NCI-H1092 (cell line): ENCODE measurements at places on chromosomes 11 and 22.

- DNase-seq, result no peak
Measured at GRCh38 chr22:18056161-18056666, 21.6 kb upstream of the PEX26 start.

GRCh38 chr11:119093942-119094815 is 7.5 kb downstream of the DPAGT1 start:
- no peak for DNase-seq

DNA sequence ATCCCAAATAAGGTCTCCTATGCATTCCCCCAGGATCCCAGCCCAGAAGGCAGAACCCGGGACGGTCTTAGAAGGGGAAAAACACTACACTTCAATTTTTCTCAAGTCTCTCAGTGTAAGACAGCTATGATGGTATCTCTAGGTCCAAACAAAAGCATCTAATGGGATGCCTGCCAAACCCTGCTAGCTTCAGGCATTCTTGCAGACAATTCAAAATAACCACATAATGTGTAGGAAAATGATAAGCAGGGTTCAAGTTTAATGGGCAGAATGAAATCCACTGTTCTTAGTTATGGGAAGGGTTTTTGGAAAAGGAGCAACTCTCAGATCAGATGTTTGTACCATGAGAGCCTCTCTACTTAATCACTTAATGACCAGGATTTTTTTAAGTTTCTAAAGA is 119.8 kb upstream of the ANO1 start:
- no peak for DNase-seq

DNA sequence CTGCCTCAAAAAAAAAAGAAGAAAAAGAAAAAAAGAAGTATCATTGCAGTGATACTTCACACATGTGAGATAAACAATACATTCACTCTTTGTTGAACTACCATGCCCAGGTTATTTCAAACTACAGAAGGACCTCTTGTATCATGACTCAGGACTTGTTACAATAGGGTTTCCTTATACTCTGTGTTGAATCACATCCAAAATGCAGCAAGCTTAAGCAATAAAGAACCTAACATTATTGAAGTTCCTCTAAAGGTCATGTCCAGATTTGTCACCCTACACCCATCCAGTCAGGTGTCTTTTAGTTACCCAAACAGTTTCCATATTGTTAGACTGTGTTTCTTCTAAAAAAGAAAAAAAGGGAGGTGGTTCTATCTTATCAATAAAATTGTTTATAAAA is 26.9 kb upstream of the ALKBH3 start:
- DNase-seq, result no peak

- DNase-seq, result no peak
Measured at GRCh38 chr11:1404461-1405185, 14.9 kb downstream of the BRSK2 start.

- no peak for DNase-seq
Measured at GRCh38 chr22:17234144-17234623, 14.9 kb upstream of the ADA2 start.

GRCh38 chr11:131814108-131814507 is 443.7 kb downstream of the NTM start:
- no peak for DNase-seq

- DNase-seq, result no peak
Measured at GRCh38 chr11:15955595-15955994, 400.8 kb downstream of the SOX6 start.

DNA sequence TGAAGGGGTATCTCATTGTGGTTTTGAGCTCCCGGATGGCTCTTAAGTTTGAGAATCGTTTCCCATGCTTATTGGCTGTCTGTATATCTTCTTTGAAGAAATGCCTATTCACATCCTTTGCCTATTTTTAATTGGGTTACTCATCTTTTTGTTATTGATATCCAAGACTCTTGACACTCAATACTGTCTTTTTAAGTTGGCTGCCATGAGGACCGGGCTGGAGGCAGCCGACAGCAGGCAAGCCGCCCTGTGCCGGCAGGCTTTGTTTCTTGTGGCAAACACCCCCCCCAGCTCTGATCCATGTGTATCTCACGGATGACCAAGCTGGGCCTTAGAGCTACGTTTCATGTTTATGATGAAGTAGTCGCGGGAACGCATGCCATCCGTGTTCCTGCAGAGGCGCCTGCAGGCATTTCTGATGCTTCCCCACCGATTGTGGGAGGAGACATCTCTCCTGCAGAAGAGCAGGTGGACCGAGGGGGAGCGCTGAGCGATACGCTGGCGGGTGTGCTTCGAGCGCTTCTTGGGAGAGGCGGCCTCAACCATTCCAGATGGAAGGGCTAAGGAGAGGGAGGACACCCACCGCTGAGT is 95.8 kb downstream of the TBC1D22A start:
- no peak for DNase-seq

DNA sequence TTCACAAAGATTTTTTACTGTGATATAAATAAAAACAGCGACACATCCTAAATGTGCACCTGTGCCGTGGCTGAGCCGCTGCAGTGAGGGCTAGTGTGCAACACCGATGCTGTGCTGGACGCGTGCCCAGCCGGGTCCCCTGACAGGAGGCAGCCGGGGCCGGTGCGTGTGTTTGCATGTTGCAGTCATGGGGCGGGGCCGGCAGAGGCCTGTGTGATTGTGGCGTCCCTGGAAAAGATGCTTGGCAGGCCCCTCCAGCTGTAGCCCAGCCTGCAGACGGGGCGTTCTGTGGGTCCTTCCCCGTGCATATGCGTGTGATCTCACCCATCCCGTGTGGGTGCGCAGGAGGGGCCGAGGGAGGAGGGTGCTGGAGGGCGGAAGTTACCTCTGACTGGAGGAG is 30.6 kb downstream of the MUC6 start:
- DNase-seq, result peak; percentile 22

DNA sequence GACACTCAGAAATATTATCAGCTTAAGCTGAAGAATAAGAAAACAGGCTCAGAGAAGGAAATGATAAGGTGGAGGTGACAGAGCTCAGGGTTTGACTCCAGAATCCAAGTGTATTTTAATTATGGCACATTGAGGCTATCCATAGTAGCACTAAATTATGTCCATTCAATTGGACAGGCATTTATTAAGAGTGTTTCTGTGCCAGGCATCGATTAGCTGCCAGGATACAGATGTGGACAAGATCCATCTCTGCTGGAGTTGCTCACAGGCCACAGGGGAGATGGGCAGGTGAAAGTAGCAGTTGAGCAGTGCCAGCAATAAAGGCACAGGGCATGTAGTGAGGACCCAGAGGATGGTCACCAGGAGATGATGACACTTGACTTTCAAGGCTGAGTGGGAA is 592.5 kb downstream of the INSC start:
- DNase-seq, result no peak

DNA sequence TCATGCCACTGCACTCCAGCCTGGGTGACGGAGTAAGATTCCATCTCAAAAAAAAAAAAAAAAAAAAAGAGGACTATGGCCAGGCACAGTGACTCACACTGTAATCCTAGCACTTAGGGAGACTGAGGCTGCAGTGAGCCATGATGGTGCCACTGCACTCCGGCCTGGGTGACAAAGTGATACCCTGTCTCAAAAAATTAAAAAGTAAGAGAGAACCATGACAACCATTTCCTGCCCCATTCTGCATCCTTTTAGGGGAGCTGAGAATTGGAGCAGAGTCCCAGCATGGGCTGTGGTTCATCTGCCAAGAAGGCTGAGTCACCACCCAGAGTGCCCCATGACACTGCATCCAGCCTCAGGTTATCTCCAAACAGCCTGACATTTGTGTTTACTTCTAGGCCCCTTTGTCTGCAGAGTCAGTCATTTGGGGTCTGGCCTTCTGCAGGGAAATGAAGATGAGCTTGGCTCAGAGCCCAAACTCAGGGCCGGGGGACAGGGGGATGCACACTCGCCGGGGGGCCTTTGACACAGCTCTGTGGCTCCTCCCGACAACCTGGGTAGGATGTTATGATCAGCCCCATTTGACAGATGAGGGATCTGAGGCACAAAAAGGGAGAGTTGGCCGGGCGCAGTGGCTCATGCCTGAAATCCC is 4.7 kb downstream of the CSDC2 start:
- DNase-seq, result no peak

- no peak for DNase-seq
Measured at GRCh38 chr11:16393340-16393739, 37.0 kb upstream of the SOX6 start.

DNA sequence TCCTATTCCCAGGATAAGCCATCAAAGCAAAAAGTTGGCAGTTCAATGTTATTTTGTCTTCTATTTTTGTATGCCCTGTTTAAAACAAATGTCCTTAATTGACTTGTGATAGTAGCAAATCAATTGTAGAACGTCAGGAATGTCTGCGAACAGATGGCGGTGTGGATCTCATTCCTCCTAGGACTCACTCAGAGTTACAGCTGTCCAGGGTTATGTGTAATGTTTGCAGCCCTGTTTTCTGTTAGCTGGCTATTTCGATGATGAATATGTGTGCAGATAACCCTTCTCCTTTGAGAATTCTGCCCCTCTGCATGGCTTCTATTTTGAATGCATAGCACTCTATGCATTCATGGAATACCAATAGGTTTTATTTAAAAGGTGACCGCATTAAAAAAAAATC is 1248.0 kb upstream of the CNTN5 start:
- DNase-seq, result no peak

GRCh38 chr11:49995565-49995964 is 13.2 kb upstream of the OR4C12 start:
- DNase-seq, result peak; percentile 36

DNA sequence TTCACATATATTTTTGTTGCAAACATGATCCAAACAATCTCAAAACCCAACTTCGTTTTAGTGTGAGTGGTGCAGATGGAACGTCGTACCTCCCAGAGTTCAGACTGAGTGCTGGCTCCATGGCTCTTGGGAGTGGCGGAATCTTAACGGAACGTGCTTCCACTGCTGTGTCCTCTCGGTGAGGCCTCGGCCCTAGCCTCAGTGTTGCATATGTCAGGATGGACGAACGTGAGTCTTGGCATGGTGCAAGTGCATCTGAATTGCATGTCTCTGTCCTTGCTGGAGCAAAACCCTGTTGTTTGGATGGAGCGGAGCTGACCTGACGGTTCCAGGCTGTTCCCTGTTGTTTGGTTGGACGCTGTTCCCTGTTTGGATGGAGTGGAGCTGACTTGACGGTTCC is 306.8 kb downstream of the TBC1D22A start:
- no peak for DNase-seq

DNA sequence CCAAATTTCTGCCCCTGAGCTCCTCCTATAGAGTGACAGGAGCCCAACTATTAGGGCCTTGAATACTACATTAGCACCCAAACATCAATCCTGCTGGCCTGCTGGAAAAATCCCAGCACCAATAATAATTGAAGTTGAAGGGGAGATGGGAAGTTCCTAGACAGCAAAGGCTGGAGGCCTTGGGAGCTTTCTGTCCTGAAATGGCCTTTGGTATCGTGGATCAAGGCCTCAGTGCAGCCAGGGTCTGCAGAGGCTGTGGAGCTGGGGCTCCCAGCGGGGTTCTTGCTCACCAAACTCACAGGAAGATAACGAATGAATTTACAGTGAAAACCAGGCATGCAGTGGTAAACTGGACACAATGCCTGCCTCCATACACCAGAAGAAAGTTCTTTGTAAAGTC is 9.2 kb upstream of the MICALL1 start:
- DNase-seq, result no peak

DNA sequence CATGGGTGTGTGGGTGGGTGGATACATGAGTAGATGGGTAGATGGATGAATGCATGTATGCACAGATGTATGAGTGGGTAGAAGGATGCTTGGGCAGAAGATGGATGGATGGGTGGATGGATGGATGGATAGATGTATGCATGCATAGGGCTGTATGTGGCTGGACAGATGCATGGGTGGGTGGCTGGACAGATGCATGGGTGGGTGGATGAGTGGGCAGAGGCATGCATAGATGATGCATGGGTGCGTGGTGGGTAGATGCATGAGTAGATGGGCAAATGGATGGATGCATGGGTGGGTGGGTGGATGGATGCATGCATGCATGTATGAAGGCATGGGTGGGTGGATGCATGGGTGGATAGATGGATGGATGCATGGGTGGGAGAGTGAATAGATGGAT is 6.8 kb upstream of the CD248 start:
- DNase-seq, result no peak
